Left kidney (tissue), 8 donors: ENCODE measurements at places on chromosomes 2 and 18. TPM values are rescaled to one million over a fixed set of nuclear protein-coding genes. Genes with fewer than 3 reads are reported as not detected.

Gene DSG1
- polyA plus RNA-seq, result 0.05 TPM

Gene CAPN13
- 2.5 TPM for polyA plus RNA-seq

Gene TTN
- 1.2 TPM for polyA plus RNA-seq

Gene NFE2L2
- 145 TPM for polyA plus RNA-seq

Gene NOSTRIN
- 37.2 TPM for polyA plus RNA-seq

Gene GPR148
- not detected for polyA plus RNA-seq

Gene GAREM1
- 39.6 TPM for polyA plus RNA-seq

Gene CKAP2L
- polyA plus RNA-seq, result 20.9 TPM

Gene HOXD3
- polyA plus RNA-seq, result 26.1 TPM

GRCh38 chr2:156322686-156323231 lies 9.8 kb downstream of the NR4A2 start:
- peak; percentile 26 for DNase-seq

DNA sequence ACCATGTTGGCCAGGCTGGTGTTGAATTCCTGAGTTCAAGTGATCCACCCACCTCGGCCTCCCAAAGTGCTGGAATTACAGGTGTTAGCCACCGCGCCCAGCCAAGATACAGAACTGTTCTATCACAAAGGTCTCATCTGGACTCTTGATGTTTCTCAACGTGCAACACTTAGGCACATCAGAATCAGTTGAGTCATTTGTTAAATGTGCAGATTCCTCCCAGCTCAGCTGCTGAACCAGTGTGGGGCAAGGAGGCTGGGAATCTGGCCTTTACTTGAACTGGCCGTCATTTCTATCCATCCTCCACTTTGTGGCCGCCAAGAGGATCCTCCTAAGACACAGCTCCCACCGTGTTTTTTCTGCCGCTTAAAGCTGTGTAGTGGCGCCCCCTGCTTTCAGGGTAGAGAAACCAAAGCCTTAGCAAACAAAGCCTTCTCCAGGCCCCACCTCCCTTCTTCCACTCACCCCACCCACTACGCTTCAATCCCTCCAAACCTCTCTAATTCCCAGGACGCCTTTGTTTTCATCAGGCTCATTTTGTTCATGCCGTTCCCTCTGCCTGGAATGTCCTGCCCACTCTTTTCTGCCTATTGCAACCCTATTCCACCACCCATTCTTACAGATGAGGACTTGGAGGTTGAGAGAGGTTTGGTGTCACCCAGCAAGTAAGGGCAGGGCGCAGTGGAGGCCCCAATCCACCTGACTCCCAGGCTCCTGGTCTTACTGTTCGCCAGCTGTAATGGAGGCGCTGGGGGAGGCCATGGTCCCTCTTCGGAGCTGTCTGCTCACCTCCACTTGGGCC lies 776 bp upstream of the SPEG start:
- no peak for DNase-seq

GRCh38 chr2:130824492-130825061 lies 12.1 kb upstream of the ARHGEF4 start:
- no peak for DNase-seq

DNA sequence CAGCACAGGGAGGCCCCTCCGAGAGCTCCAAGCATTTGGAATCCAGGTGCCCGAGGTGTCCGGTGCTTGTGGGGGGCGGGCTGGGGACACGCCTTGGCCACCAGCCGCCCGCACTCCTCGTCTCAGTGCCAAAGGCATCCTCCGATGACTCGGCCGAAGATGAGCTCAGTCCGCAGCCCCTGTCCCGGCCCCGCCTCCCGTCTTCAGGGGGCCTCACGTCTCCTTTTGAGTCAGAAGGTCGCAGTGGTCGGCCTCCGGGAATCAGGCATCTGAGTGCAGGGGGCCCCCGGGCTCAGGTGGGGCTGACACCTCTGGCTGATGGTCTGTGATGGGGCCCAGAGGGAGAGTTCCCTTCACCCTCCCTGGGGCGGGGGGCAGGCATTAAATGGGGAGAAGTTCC lies 74.8 kb downstream of the NFATC1 start:
- DNase-seq, result no peak

DNA sequence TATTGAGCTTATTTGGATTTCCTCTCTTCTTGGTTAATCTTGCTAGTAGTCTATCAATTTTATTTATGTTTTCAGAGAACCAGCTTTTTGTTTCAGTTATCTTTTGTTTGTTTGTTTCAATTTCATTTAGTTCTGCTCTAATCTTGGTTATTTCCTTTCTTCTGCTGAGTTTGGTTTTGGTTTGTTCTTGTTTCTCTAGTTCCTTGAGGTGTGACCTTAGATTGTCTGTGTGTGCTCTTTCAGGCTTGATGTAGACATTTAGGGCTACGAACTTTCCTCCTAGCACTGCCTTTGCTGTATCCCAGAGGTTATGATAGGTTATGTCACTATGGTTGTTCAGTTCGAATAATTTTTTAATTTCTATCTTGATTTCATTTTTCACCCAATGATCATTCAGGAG lies 141.6 kb downstream of the ZNF236 start:
- no peak for DNase-seq

GRCh38 chr2:175734686-175735085 lies 267.4 kb downstream of the LNPK start:
- no peak for DNase-seq

DNA sequence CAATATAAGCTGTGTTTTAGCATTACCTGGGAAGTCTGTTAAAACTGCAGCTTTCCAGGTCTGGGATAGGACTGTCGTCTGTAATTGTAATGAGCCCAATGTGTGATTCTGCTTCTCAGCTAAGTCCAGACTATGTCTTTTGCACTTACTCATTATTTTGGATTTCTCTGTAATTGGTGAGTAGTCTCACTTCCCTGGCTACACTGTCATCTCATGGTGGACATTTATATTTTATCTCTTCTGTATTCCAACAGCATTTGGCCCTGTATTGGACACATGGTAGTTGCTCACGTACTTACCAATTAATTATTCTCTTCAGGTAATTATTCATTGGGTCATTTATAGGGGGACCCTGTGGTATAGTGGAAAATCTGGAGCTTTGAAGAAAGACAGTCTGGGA lies 28.0 kb downstream of the LHCGR start:
- no peak for DNase-seq

- DNase-seq, result no peak
Measured at GRCh38 chr2:221343524-221343923, 228.6 kb downstream of the EPHA4 start.

- DNase-seq, result no peak
Measured at GRCh38 chr18:23938043-23938756, 76.4 kb upstream of the TTC39C start.
